ENCODE measurements at places on chromosomes 11 and 22.

DNA sequence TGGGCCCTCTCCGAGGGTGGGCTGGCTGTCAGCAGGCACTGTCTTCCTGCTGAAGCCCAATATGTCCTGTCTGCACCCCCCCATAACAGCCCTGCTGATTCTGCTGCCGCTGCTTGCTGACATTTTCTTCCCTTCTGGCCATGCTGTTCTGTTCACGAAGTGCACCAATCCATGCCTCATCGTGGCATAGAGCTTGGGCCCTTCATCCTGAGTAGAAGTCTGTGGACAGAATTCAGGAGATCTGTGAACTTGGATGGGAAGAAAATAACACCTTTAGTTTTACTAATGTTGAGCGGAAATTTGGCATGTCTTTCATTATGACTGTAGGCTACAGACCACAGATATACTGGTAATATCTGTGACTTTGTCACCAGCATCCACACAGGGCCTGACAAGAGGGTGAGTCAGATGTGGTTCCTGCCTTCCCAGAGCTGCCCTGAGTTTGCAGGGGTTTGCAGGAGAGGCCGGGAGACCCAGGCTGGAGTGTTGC is 14.1 kb upstream of the KIAA0930 start:
- no peak for DNase-seq

DNA sequence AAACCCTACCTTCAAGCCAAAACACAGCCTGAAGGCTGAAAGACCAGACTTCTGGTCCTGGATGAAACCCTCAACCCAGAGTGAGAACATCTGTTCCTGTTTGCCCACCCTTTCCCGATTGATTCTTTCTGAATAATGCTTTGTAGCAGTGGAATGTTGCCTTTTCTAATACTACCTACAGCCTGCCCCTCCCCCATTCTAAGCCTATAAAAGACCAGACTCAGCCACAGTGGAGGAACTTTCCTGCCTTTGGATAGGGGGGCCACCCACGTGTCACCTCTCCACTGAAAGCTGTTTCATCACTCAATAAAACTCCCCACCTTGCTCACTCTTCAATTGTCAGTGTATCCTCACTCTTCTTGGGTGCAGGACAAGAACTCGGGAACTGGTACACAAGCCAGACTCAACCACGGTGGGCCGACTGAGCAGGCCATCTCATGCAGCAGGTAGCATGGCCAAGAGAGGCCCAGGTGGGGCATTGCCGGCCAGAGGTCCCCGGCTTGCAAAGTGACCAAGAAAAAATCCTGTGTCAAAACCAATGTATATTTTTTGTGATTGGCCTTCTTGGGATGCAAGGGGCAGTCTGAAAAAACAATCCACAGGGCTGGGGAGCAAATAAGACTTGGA is 6.6 kb upstream of the APOL6 start:
- DNase-seq, result no peak

DNA sequence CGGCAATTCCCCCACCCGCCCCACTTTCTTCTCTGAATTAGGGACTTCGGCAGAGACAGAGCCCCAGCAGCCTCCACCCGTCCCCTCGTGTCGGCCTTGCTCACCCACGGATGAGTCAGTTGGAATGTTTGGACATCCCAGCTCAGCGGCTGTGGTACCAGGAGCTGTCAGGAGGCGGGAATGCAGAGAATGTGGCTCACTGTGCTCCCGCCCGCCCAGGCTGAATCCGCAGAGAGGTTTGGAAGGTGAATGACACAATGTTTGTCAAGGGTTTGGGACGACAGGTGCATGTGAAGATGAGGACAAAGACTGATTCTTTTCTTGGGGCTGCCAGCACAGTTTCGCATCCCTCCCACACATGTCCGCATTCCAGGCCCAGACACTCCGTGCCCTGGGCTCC is 39.6 kb downstream of the LIF start:
- DNase-seq, result no peak

GRCh38 chr11:132353255-132353654 is 982.8 kb downstream of the NTM start:
- DNase-seq, result no peak

DNA sequence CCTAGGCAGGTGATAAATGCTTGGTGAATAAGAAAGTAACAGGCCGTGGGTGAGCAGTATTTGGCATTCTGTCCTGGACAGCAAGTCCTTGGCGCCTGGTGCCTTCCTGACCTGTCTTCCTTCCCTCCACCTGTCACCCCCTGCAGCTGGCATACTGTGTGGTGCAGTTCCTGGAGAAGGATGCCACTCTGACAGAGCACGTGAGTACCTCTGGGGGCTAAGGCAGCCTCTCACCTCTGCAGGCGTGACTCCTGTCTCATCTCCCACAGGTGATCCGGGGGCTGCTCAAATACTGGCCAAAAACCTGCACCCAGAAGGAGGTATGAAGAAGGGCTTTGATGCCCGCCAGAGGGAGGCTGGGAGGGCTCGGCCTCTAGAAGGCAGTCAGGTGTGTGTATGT is 4.4 kb downstream of the GPHA2 start:
- DNase-seq, result no peak

GRCh38 chr11:47524291-47524874 is 28.5 kb downstream of the CELF1 start:
- DNase-seq, result no peak

- DNase-seq, result no peak
Observed at GRCh38 chr22:50585238-50585637, 2.6 kb upstream of the CHKB start.

DNA sequence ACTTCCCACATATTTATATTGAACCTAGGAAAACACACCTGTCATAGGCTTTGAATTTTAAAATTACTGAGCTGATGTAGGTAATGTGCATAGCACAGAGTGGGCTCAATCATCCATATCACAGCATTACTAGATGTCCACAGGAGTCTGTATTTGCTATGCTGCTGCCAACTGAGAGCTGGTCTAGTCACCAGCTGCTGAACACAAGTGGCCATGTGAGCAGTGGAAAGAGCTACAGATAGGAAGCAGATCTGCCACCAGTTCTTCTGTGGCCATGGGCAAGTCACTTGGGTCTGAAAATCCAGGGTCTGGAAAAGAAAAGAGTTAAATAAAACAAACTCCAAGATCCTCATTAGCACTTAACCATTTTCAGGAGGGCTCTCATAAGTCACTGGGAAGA is 91.8 kb downstream of the APIP start:
- no peak for DNase-seq

GRCh38 chr11:61910187-61911127 is 6.9 kb downstream of the RAB3IL1 start:
- DNase-seq, result no peak

GRCh38 chr22:46788441-46789172 is 26.2 kb downstream of the TBC1D22A start:
- no peak for DNase-seq

- DNase-seq, result no peak
Observed at GRCh38 chr22:35505399-35506258, 35.0 kb upstream of the RASD2 start.

- no peak for DNase-seq
Observed at GRCh38 chr11:114317787-114318137, 21.6 kb downstream of the NNMT start.

DNA sequence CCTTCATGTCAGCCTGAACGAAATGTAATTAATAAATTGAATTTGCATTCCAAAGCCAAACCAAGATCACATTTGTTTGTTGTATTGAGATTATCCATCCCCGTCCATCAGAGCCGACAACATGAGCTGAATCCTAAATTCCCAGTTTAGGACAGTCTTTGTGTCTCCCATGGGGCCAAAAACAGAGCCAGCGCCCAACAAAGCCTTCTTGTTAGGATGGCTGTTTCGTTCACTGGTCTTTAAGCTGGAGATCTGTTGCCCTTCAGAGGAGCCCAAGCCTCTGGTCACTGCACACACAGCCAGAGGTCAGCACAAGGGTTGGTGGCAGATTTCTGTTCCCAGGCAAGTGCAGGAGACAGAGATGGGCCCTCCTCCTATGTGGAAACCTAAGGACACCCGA is 25.8 kb downstream of the DSCAML1 start:
- no peak for DNase-seq

GRCh38 chr11:95711945-95712221 is 77.7 kb downstream of the FAM76B start:
- no peak for DNase-seq

DNA sequence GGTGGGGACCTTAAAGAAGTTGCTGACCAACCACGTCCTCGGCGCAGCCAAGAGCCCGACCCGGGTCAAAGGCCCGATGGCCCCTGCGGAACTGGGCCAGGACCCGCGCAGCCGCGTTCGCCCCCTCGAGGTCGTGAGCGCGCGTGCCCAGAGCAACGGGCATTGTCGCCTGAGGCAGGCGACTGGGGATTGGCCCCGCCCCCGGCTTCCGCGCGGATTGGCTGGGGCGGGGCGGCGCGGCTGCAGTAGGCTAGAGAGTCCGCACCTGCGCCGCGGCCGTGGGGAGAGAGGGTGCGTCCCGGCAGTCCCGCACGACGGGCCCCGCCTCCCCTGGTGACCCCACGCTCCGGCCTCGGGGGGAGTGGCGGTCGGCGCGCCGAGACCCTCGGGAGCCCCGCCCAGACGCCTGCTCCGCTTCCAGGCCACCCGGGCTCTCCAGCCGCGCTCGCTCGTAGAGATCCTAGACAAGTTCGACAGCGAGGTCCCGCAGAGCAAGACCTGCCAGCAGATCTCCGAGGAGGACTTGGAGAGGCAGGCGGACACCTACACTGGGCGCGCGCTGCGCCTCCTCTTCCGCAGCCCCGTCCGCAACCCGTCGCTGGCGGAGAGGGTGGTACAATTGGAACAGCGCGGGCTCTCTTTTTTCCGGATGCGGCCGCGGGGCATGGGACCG is 8.3 kb upstream of the PPIL2 start:
- DNase-seq, result peak; percentile 90

DNA sequence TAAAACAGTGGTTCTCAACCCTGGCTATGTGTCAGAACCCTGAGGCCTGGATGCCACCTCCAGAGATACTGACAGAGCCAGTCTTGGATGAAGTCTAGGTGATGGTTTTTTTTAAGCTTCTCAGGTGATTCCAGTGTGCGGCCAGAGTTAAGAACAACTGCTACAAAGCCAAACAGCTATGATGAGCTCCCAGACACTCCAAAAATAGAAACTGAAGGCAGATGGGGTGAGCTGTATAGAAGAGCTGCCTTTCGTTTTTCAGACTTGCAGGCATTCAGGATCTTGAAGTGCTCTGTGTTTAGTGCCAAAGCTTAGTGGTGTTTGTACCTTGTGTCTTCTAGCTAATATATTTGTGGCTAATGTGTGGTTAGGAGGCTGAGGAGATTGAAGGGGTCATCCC is 14.2 kb downstream of the SCUBE2 start:
- DNase-seq, result no peak

- DNase-seq, result no peak
Observed at GRCh38 chr22:28112548-28113043, 193.5 kb upstream of the PITPNB start.

- no peak for DNase-seq
Observed at GRCh38 chr11:46465683-46466082, 74.1 kb upstream of the CHRM4 start.

DNA sequence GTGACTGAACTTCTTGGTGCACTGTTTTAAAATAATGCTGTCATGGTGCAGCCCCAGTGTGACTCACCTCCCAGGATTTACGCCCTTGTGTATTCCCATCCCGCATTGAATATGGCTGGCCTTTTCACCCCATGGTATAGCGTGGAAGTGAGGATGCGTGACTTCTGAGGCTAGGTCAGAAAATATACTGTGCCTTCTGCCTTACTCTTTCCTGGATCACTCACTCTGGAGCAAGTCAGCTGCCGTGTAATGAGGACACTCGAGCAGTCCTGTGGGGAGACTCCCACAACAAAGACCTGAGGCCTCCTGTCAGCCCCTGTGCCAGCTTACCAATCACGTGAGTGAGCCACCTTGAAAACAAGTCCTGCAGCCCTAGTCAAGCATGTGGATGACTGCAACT is 471.9 kb upstream of the KIRREL3 start:
- DNase-seq, result no peak

- peak; percentile 99 for DNase-seq
Observed at GRCh38 chr22:23144932-23145877, at the start of gene RAB36. Gene RAB36, plus strand, starts transcription at chr22:23145477. Its CDS starts 1,140 bp downstream, at chr22:23146617.

DNA sequence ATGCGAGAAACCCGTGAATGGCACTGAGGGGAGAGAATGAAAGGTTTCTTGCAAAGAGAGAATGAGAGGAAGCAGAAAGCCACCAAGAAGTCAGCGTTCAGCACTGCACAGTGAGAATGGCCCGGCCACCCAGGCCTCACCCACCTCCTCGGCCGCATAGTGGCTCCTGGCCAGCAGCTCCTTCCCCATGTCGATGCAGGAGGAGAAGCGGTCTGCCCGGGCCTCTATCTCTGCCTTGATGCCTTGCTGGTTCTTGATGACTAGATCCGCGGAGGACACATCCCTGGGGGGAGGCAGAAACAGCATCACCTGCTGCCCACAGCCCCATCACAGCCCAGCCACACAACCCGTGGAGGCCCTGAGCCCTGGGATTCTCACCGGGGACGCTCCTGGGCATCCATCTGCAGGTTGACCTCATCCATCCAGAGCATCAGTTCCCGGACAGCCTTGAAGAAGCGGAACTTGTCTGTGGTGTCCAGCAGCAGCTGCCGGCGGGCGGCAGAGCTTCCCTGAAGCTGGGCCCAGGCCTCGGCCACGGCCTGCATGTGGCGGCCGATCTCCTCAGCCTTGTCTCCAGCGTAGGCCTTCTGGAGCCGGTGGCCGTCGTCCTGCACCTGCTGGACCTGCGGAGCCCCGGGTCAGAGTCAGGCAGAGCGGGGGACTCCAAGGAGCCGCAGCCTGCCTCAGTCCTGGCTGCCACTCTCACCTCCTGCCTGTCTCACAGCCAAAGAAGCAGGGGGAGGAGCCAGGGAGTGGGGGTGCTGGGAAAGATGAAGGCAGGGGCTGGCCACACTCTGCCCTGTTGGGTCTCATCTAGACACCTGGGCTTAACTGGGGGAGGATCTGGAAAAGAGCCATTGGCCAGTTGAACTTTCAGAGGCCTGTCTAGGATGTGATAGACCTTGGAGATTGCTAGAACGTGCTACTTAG is 12.2 kb upstream of the RBM4B start:
- DNase-seq, result no peak

DNA sequence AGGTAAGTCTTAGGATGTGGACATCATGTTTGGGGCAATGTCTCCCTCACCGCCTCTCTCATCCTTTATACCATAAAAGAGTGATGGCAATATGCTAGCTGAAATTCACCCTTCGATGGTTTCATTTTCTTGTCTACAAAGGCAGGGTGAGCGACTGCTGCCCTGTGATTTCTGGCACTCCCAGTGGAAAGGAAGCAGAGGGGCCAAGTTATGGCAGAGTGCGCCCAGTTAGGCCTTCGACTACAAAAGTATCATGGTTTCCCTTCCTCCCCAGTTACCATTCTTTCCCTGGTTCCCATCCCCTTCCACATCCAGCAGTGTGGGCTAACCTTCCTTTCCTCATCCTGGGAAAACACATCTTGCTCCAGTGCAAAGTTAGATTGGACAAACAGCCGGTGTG is 43.8 kb downstream of the SNX19 start:
- DNase-seq, result no peak

DNA sequence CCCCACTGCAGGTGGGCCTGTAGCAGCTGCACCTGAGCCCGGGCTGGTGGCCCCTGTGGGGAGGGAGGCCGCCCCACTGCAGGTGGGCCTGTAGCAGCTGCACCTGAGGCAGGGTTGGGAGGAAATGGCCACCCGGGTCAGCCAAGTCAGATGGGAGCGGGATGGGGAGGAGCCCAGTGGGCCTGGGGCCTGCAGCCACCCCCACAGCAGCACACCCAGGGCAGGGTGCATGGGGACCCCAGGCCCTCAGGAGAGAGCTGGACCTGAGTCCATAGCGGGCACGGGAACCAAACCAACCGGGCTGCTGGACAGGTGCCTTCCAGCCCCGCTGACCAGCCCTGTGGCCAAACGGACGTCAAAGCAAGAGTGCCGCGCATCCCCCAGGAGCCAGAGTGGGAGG is 61.7 kb downstream of the BRD1 start:
- DNase-seq, result no peak

Measured in NCI-H1105 (cell line).